ENCODE measurements at places on chromosomes 6 and 20.

DNA sequence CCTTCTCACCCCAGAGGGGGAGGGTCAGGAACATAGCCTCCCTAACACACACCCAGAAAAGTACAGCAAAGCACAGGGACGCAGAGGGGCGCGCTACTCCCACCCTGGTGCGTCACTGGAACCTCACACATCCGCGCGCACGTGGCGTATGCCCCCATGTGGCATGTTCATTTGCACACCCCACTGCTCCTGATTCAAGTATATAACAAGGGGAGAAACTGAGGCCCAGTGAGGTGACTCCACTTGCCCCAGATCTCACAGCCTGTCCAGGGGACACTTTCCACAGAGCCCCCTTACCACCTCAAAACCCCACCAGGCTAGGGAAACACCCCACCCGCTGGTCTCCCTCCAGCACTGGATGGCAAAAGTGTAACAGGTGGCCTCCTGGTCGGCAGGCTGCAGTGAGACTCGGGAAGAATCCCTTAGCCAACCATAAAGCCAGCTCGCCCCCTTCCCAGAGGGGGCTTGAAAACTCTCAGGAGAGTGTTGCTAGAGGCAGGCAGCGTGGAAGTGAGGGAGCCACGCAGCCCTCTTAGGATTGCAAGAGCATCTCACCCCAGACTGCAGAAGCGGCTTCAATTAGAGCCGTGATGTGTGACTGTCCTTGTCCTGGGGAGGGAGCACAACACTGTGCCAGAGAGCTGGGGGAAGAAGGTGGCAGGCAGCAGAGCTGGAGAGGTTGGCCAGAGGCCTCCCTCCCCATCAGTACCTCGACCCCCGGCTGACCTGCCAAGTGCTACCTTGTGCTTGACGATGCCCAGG is at the start of gene GRM4:
TSS of gene GRM4 (minus strand) at position 67 of the 762 bp plus-strand sequence. CDS start 12,591 bp downstream, outside the sequence.
- no peak for DNase-seq

DNA sequence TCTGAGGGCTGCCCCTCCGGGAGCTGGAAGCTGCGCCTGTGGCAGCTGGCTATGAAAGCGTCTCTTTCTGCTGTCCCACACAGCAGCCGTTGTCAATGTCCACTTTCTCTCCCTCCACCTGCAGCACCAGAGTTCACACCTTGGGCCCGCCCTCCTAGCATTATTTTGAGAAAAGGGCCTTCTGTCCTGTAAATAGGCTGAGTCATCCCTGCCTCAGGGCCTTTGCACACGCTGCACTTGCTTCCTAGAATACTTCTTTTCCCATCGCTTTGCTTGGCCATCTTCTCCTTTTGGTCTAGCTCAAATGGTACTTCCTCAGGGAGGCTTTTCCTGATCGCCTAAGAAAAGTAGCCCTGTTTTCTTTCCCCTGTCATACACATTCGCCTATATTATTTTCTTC is 69.3 kb upstream of the ZNFX1 start:
- DNase-seq, result no peak

- no peak for DNase-seq
Observed at GRCh38 chr20:19789009-19789408, 31.0 kb downstream of the RIN2 start.

- no peak for DNase-seq
Observed at GRCh38 chr6:169189686-169190085, 64.0 kb downstream of the THBS2 start.

- no peak for DNase-seq
Observed at GRCh38 chr6:43095939-43096338, 19.8 kb downstream of the PTK7 start.

DNA sequence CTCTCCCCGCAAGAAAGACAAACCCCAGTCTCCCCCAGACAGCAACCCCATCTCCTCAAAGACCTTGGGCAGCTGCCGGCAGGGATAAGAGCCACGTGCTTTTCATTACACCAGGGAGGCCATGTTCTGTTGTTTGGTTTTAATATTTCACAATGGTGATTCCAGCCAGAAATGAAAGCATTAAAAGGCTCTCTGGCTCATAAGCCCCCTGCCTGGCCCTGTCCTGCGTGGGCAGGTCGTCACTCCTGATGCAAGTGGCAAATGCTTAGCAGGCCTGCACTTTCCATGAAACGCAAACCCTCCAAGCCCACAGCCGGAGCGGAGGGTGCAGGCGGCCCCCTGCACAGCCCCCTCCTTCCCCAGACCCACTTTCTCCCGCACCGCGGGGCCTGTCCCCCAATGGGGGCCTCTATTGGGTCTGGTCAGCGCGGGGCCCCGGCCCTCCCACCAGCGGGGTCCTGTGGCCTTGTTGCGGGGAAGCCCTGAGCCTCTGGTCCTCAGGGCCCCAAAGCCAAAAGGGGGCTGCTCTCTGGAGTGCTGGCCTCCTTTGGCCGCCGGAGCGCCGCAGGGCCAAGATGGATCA is 77.2 kb downstream of the TMEM242 start:
- no peak for DNase-seq

DNA sequence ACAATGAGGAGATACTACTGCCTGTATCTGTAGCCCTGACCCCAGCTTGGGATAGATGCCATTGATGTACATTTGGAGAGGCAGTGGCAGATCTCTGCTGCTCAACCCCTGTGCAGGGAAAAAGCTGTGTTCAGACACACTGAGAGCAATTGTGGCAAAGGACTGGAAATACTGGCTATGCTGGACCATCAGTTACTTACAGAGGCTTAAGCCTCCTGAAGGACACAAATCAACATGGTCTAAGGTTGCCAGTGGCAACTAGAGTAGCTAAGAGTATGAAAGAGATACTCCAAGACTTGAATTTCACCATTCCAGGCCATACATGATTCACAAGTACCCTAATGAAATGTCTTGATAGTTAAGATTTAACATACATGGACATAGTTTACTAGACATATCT is 32.4 kb upstream of the ENPP4 start:
- DNase-seq, result no peak

DNA sequence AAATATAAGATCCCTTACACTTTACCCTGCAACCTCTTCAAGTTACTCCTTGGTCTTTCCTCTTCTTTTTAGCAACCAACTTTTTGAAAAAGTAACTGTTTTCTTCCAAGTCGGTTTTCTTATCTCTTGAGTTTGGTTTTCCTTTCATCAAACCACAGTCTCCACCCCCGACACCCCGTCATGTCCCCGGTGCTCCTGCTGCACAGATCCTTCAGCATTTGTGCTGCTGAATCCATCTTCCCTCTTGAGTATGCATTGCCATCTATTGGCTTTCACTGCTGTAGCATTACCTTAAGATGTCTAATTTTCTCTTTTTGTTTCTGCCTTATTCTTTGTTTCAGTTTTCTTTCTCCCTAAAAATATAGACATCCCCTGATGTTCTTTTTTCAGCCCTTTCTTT is 11.9 kb upstream of the TNFRSF21 start:
- no peak for DNase-seq

GRCh38 chr6:130503146-130503545 is 137.3 kb downstream of the TMEM200A start:
- no peak for DNase-seq

DNA sequence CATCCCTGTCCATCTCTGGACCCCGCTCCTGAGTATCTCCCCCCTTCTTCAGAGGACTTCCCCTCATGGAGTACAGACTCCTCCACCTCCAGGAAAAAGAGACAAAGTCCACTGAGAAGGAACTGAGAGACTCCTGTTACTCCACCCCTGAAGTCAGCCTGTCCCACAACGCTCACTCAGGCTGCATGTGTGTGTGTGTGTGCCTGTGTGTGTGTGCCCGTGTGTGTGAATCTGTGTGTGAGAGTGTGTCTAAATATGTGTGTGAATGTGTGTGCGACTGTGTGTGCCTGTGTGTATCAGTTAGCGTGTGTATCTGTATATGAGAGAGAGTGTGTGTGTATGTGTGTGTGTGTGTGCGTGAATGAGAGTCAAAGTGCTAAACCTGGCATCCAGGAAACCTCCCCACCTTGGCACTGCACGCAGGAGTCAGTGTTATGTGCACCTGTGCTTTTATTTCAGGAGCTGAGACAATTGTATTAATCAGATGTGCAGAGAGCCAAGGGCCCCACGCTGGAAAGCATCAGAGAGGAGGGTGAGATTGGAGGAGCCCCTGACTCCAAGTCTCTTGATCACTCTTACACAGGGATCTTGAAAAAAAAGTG is 39.0 kb downstream of the HLA-A start:
- no peak for DNase-seq

GRCh38 chr6:35089216-35089934 is 51.8 kb downstream of the TCP11 start:
- DNase-seq, result no peak

- DNase-seq, result no peak
Observed at GRCh38 chr6:105207524-105208269, 27.9 kb upstream of the POPDC3 start.

GRCh38 chr6:142088858-142089216 is 43.9 kb upstream of the GJE1 start:
- no peak for DNase-seq

- no peak for DNase-seq
Observed at GRCh38 chr20:44702776-44703175, 12.4 kb upstream of the CCN5 start.

DNA sequence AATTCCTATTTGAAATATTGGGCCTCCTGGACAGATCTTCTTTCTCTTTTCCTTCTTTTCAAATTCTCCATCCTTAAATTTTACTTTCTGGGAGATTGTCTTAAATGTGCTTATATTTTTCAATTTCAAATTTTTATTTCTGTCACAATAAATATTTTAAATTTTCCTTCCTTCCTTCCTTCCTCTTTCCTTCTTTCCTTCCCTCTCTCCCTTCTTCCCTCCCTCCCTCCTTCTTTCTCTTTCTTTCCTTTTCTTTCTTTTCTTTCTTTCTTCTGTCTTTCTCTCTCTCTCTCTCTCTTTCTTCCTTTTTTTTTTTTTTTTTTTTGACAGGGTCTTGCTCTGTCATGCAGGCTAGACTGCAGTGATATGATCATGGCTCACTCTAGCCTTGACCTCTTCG is 16.7 kb upstream of the PNRC1 start:
- DNase-seq, result no peak

DNA sequence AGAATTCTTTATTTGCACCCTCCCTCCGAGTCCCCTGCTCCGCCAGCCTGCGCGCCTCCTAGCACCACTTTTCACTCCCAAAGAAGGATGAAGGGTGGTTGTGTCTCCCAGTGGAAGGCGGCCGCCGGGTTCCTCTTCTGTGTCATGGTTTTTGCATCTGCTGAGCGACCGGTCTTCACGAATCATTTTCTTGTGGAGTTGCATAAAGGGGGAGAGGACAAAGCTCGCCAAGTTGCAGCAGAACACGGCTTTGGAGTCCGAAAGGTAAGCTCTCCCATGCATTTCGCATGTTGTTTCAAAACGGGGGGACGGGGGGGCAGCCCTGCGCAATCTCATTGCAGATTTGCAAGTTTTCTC is 357 bp downstream of the PCSK2 start:
- no peak for DNase-seq

DNA sequence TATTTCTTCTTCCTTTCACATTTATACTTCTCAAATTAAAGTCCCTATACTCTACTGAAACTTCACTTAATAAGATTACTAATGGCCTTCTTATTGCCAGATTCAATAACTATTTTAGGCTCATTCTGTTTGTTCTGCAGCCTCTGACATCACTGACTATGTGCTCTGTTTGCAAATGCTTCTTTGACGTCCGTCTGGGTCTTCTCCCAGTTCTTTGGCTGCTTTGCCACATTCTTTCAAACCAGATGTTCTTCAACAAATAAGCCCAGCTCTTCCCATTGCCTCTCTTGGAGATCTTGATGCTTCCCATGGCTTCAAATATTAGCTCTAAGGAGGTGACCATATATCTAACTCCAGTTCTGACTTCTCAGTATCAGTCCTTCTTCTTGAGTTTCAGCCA is 117.4 kb downstream of the BTBD9 start:
- DNase-seq, result no peak

DNA sequence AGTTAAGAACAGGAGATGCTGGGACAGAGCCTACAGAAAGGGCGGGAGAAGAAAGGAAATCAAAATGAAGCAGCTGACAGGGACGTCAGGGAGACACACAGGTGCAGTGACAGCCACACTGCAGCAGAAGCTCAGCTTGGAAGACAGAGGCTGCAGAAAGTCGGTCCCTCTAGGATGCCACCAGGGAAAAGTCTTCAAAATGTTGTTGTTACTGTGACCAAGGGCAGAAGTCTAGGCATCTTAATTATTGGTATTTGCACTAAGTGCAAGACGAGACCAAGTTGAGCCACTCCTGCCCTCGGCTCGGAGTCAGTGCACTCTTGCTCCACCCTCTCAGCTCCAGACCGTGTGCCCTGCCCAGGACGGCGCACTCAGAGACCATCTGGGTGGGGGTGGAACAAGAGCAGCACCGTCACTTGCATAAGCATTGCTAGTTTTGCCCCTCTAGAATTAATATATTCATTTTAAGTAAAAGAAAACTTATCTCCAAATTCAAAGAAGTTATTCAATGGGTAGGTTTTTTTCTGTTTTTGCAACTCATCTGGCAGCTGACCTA is 2.6 kb downstream of the PRR18 start:
- no peak for DNase-seq

DNA sequence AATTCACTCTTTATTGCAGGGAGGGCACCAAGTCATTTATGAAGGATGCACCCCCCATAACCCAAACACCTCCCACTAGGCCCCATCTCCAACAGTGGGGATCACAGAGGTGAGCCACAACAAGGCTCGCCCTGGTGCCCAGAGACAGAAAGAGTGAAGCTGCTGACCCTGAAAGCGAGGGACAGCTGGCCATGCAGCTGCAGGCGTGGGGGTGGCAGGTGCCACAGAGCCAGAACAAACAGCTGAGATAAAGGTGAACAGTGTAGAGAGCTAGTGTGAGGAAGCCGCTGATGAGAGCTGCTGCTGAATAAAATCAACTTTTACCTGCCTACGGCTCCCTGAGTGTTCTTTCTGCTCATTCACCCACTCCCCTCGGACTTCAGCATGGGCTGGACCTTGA is 18.8 kb upstream of the RGS17 start:
- DNase-seq, result no peak

GRCh38 chr20:9279918-9280401 is 211.1 kb downstream of the PLCB4 start:
- DNase-seq, result no peak

DNA sequence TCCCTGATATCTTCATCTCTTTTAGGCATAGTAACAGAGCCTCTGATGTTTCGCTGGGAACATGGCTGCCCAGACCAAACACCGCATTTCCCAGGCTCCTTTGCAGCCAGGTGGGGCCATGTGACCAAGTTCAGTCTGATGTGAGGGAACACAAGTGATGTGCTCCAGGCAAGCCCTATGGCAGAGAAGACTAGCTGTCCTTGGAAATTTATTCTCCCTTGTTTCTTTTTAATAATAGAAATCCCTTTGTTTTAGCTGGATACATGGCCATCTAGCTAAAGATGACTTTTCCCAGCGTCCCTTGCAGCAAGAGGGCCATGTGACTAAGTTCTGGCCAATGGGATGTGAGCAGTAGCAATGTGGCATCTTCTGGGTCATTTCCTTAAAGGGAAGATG is 30.8 kb downstream of the SLC2A10 start:
- no peak for DNase-seq

DNA sequence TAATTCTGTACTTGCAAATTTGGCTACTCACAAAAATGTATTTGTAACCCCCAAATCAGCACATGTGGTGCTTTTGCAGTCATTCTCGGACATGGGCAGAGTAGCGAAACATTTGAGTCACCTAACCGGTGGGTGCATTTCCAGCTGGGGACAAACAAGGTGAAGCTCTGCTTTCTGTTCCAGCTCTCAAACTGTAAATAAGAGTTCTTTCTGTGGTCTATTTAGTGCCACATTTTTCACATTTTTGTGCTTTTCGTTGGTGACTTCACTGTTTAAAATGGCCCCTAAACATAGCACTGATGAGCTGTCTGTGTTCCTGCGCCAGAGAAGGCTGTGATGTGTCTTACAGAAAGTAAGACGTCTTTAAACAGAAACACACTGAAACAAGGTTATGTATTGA is 244.5 kb downstream of the CDC5L start:
- DNase-seq, result no peak

GRCh38 chr20:63691711-63692435 is 4.6 kb upstream of the TNFRSF6B start:
- DNase-seq, result no peak
